Activated CD8-positive, alpha-beta memory T cell treated with anti-CD3 and anti-CD28 coated beads for 1 hour (primary cell): ENCODE measurements at places on chromosomes 2 and 18.

DNA sequence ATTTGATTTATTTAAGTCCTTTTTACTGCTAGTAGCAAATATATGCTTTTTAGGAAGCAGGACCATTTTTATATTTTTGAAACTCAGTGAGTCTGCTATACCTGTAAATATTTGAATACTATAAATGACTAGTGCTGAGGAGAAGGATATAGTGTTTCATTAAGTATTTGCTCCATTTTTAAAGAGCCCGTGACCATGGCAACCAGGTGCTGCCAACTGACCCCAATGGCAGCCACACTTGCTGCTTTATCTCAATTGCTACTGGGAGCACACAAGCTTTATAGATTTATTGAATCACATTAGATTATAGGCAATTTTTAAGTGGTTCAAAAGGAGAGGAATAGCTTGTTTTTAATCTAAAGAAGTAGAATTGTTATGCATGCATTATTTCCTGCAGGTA is 142.0 kb downstream of the SCG2 start:
- DNase-seq, result no peak

DNA sequence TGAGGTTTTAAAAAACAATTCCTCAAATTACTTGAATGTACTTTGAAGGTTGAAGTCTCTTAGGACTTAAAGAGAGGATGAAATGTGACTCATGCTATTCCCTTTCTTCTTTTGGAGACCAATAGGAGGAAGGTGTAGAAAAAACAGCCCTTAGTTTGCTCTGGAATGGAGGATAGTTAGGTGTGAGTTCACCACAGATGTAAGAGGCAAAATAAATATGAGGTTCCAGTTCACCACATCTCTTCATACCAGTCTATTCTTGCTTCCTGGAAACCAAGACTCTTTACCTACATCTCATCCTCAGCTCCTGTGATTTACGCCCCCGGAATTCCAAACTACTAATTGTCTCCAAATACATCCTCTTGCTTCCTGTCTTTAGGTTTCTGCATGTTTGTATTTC is 77.5 kb upstream of the TTC21B start:
- DNase-seq, result no peak

DNA sequence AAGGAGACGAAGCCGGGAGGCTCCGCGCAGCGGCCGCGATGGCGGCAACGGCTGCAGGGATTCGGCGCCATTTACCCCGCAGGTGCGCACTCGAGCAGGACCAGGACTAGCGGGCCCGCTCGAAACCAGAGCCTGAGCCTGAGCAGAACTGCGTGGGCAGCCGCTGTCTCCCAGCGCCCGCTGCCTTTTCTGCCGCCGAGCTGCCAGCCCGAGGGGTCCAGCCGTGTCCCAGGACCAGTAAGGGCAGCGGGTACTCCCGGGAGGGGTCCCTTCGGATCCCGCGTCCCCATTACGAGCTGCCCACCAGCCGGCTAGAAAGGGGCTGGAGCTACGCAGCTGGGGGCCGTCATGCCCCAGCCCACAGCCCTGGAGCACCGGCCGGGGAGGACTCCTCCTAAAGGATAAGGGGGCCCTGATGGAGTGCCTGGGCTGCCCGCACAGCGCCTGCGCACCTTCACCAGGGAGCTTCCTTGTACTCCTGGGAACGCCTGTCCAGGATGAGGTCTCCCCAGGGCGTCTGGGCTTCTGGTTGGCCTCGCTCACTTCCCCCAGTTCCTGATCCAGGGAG is 9.9 kb downstream of the ALPP start:
- DNase-seq, result no peak

DNA sequence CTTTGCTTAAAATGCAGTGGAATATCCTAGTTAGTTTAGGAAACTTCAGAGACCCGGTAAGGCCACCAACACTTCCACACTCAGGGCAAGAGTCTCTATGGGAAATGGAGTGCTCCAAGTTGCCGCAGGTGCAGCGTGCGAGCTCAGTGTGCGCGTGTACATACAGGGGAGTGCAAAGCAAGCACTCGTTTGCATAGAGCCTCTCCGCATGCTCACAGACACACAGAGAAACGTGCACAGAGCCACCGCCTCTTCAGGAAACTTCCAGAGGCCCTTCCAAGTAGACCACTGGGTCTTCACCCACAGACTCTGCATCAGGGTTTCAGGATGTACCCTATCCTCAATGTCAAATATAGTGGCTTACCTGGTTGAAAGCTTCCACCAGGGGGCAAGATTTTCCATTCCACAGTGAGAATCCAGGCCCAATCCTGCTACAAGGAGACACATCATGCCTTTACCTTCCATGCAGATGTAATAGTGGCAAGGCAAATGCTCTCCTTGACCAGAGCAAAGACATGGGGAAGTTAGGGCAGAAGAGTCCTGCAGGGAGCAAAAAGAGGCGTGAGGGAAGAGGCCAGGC is 513.0 kb upstream of the MYT1L start:
- DNase-seq, result no peak

DNA sequence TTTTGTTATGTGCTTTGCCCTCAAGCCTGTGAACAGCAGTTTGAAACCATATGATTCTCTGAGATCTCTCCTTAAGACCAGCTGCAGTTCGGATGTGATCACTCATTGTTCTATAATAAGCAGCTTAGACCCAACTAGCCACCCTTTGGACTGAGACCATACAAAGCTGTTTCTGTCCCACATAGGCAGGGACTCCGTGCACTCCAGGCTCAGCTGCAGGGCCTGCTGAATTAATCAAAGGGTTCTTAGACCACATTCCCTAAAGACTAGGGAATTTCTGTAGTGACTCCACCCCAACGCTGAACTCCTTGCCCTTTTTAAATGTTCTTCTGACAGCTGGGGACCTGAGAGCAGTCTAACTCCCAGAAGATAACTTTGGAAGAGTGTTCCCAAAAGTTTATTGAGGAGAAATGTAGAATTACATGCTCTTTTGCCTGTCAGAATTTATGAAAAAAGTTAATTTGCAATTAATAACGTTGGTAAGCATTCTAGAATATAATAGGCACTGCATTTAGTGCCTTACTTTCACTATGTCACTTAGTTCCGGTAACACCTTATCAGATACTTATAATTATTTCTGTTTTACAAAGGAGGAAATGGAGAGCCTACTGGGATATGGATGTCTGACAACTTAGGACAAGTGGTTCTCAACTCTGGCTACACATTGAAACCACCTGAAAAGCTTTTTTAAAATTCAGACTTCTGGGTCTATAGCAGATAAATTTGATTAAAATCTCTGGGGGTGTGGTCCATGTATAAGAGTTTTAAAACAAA is 42.3 kb downstream of the GULP1 start:
- DNase-seq, result no peak

GRCh38 chr18:21653361-21653760 is 41.2 kb downstream of the SNRPD1 start:
- DNase-seq, result no peak

DNA sequence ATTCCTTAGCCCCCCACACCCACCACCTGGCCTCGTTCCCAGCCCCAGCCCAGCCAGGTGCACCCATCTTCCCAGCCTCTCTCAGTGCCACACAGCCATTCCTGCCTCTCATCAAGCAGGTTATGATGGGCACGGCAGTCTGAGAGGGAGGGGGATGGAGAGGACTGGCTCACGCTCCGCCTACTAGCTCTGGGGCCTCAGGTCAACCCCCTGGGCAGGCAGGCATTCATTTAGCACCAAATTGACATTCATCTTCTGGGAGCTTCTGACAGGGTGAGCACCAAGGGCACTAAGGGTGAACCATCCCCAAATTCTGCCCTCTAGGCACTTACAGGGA is 66.2 kb upstream of the FOSL2 start:
- DNase-seq, result no peak

GRCh38 chr2:71895320-71896161 is 252.1 kb downstream of the CYP26B1 start:
- DNase-seq, result no peak

DNA sequence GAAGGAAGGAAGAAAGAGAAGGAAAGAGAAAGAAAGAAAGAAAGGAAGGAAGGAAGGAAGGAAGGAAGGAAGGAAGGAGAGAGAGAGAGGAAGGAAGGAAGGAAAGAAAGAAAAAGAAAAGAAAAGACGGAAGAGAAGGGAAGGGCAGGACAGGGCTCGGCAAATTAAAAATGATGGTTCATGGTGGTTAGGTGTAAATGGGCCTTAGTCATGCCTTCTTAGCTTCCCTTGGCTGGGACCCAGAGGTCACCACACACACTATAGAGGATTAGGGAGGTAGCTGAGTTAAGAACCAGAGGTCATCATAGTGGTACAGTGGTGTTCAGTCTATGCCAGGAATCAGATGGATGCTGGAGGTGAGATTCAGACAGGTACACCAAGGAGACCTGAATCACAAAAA is 9.3 kb upstream of the ATL2 start:
- no peak for DNase-seq

GRCh38 chr18:29104671-29105070 is 927.7 kb upstream of the CDH2 start:
- no peak for DNase-seq

DNA sequence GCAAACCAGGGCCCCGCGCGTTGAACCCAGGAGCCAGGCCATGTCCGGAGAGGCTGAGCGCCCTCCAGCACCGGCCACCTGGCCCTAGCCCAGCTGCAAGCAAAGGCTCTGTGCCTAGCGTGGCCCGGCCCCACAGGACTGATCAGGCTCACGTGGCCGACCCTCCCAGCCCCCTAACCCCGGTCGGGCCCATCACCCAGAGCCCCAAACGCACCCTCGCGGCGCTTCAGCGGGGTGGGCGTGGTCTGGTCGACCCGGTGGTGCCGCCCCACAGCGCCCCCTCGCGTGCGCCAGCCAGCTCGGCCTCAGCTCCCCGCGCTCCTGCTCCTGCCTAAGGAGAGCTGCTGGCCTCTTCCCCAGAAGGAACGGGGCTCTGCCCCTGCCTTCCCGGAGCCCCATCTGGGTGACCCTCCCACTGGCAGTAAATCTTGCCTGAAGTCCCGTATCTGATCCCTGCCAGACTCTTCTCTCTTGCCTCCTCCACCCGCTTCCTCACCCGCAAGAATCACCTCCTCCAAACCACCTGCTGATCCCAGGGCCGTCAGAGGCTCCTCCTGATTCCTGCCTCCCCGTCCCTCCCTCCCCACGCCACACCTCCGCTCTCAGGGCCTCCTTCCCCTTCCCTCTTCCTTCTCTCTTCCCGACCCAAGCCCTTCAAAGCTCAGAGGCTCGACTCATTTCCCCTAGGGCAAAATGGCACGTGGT is 12.3 kb upstream of the TEX51 start:
- peak; percentile 8 for DNase-seq

GRCh38 chr2:210263841-210264240 is 38.6 kb upstream of the ACADL start:
- no peak for DNase-seq

GRCh38 chr18:58552057-58552461 is 76.8 kb downstream of the ALPK2 start:
- DNase-seq, result no peak

DNA sequence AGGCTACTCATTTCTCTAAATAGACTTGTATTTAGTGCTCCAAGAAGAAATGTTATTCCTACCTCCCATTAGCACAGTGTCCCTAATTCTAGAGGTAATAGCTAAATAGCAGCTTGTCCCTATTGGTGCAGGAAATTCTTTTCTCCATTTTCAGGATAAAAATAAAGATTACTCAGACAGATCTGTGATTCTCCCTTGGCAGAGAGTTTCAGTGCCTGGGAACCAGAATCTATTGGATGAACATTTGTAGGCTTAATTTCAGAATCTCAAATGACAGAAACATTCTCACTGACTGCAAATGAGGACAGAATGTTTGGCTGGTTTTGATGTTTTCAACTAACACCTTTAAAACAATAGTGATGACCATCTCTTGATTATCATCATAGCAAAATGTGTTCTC is 33.3 kb upstream of the LGALSL start:
- no peak for DNase-seq

DNA sequence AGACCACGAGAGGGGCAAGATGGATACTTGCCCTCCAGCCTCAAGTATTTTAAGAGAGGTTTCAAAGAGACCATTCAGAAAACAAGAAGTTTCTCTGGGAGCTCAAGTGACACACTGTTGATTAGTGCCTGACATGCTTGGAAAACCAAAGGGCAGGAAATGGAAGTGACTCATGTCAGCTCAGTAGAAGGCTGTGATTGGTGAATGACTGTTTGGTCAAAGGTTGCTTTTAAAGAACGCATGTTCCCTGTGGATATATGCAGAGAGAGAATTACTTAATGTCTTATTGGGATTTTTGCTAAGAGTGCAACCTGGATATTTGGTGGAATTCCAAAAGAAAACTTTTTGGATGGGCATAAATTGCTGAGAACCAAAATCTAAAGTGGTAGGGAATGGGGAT is 549.9 kb downstream of the XIRP2 start:
- DNase-seq, result no peak

DNA sequence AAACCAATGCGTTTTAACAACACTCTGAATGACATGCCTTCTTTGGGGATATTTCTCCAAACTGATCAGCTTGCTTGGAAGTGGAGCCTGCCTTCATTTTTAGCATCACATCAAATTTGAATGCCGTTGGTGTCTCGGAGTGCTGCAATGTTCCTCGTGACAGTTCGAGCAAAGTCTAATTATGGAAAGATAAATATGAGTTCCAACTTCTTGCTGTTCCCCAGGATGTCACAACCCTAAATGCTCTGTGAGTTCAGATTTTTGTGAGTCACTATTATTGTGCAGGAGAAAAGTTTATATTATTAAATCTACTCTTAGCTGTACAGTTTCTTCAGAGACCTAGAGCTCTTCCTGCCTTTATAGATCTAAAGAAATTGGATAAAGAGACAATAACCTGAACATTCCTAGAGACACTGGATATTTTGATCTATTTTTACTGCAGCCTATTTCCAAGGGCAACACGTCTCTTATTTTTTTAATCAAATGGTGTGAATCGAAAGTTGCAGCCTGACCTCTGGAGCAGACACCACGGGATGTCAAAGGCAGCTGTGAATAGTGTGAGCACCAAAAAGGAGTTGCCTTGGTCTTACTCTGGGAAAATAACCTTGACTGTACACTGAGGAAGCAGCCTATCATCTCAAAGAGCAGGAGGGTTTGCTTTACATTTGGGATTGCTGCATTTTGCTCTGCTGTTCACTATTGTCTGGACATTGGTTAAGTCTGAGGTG is 330.1 kb downstream of the TDRD15 start:
- no peak for DNase-seq
